ENCODE measurements at places on chromosomes 12 and 14.
A peak's percentile ranks its signal among the peaks of the same experiment; 100 is the strongest.

GRCh38 chr12:38142974-38143373 is 173.6 kb upstream of the ALG10B start:
- no peak for DNase-seq

- DNase-seq = no peak
Measured at GRCh38 chr12:57129321-57129842, 1.1 kb downstream of the LRP1 start.

DNA sequence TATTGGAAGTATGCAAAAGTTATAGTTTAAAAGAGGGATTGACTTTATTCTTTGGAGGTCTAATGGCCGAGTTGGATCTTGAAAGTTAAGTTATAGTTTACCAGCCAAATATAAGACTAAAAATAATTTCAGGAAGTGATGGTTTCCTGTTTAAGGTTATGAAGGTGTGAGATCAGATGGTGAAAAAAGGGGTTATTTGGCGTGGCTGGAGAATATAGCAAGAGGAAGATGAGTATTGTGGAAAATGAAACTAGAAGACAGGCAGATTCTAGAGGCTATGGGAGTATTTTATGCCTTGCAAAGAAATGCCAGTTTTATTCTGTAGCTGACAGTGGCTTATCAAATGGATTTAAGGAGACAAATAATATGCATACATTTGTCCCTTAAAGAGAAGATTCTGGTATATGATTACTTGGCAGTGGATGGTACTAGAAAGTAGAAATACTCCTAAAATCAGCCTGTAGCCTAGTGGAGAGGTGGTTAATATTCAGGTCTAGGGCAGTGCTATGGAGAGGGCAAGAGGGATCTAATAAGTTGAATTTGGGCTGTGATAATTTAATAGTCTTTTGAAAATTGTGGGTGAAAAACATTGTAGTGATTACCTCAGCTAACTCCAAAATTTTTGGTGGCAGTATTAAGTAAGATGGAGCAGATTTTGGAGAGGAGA is 1091.8 kb upstream of the ATXN7L3B start:
- no peak for DNase-seq

- DNase-seq = no peak
Measured at GRCh38 chr14:102419276-102419675, 56.5 kb downstream of the TECPR2 start.

GRCh38 chr12:122729583-122730214 is 945 bp downstream of the HCAR1 start:
- DNase-seq = no peak

- DNase-seq = no peak
Measured at GRCh38 chr14:32524609-32525375, 195.7 kb downstream of the AKAP6 start.

DNA sequence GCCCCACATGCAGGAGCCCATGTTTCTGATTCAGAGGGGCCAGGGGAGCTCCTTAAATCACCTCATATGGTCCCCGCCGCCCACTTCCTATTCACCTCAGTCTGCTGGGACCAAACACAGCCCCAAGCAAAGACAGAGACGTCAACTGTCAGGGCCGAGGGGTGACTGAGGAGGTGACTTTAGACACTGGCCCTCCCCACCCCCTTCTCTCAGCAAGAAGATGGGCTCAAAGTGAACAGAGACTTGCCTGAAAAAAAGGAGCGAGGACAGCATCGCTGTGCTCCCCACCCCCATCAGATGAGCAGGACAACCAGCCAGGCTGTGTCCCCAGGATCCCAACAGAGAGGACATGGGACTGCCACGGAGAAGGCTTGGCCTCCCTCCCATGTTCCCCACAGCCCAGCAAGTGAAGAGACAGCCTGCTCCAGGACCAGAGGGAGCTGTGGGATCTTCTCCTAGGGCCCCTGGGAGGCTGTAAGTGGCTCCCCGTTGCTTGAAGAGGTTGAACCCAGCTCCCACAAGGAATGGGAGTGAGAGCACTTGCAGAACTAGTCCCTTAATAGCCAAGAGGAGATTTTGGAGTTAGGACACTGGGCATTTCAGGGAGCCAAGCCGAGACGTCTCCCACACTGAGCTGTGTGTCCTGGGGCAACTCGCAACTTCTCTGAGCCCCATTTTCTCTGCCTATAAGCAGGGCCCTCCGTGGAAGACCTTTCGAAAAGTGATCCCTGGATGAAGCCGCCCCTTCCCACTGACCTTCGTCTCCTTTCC is 1.3 kb upstream of the KRT79 start:
- no peak for DNase-seq

- DNase-seq = no peak
Measured at GRCh38 chr14:28875934-28876571, 109.5 kb downstream of the FOXG1 start.

DNA sequence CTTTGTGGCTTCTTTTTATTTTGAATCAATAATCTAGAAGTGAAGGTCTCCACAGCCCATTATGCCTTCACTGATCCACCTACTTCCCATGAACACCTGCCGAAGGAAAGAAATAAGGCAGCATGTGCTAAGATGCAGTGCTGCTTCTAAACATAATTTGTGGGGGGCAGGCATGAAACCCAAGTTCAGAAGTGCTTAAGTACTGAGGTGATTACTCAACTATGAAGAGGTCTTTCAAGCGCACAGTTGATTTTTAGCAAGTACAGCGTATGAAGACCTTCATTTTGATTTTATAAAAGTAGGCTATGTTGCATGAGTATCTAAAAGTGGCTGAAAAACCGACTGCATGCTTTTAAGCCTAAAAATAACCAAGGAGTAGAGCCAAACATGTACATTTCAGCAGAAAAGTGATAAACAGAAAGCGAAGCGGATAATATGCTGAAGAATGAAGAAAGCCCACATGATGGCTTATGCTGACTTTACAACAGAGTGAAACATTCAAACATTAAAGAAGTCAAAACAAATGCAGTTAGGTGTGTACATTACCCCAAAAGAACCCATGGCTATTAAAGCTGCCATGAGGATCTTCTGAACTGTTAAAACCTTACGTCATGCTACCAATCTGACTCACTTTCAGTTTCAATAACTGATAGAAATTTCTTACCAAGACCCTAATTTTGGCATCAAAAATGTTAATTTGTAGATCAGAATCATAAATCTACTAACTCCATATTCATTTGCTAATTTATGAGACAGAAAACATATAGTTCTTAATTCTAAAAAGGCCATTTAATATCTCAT is 29.3 kb downstream of the KICS2 start:
- DNase-seq = peak; percentile 46

DNA sequence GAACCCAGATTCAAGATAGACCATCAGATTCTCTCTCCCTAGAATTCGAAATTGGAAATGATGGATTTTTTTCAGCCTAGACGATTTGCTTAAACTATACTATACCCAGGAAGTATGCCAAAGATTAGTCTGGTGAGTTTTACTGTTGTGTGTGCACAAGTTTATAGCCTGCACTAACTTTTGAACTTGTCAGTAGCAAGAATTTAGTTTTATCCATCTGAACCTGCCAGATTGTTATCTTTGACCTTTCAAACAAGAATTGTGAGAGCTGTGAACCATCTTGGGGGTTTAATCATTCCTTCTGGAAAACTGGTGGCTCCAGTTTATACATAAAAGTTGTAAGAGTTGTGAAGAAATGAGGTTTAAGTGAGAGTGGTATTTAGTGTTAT is 243.5 kb upstream of the DAAM1 start:
- DNase-seq = no peak

GRCh38 chr14:53190938-53191337 is 37.8 kb upstream of the DDHD1 start:
- no peak for DNase-seq

DNA sequence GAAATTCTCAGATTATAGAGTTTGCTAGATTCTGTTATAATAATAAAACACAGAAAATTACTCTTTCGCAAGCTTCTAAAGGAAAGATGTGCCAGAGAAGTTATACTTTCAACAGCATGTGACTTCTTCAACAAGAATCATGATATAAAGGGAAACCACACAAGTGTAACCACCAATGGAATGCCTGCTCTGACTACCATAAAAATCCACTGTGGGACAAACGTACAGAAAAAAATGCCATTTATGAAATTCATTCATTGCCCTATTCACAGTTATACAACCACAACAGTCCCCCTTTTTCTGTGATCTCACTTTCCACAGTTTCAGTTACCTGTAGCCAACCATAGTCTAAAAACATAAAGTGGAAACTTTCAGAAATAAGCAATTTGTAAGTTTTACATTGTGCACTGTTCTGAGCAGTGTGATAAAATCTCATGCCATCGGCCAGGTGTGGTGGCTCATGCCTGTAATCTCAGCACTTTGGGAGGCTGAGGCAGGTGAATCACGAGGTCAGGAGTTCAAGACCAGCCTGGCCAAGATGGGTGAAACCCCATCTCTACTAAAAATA is 3.2 kb downstream of the CATSPERB start:
- DNase-seq = no peak

Data from T-helper 1 cell (primary cell).